ENCODE measurements at places on chromosomes 3 and 15.

GRCh38 chr3:8503461-8503860, 1.8 kb downstream of the LMCD1 start:
- no peaks in the 10 kb centered on the region for H3K27me3 ChIP-seq
- no peak for DNase-seq
- no peaks in the 10 kb centered on the region for H3K36me3 ChIP-seq
- H3K4me1 ChIP-seq, result no peaks in the 10 kb centered on the region

DNA sequence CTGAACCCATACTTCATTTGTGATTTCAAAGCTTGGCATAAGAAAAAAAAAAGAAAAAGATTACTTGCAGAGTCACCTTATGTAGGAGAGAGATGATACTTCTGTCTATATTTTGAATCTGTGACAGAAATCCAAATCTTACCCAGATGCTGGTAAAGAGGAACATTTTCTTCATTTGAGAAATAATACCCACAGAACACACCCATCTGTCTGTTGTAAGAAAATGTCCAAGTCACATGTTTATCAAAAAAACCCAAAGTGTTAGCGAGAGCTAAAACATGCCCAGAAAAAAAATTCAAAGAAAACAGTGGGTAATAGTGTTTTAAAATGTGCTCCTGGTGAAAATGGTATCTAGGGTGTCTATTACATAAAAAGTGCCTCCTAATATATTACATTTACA, 18.0 kb upstream of the RAP2B start:
- no peak for DNase-seq
- H3K27me3 ChIP-seq, result no peaks in the 10 kb centered on the region
- H3K4me3 ChIP-seq, result no peak overlapping the region

- no peaks in the 10 kb centered on the region for H3K36me3 ChIP-seq
- DNase-seq, result no peak
- no peaks in the 10 kb centered on the region for H3K4me1 ChIP-seq
These were observed 231.1 kb upstream of the IL12A start for GRCh38 chr3:159757341-159758060.

- H3K27me3 ChIP-seq, result no peaks in the 10 kb centered on the region
- no peak for DNase-seq
- no peaks in the 10 kb centered on the region for H3K4me1 ChIP-seq
- peaks cover 12% of the 10 kb centered on the region for H3K36me3 ChIP-seq
These were observed 25.5 kb downstream of the EIF2AK4 start for GRCh38 chr15:39959411-39959810.

- DNase-seq, result no peak
- H3K27me3 ChIP-seq, result no peaks in the 10 kb centered on the region
- no peak overlapping the region for H3K4me3 ChIP-seq
- H3K27ac ChIP-seq, result no peak overlapping the region
- H3K36me3 ChIP-seq, result no peaks in the 10 kb centered on the region
- H3K4me1 ChIP-seq, result no peaks in the 10 kb centered on the region
These were observed 274.0 kb upstream of the TGFBR2 start for GRCh38 chr3:30332196-30333021.
